ENCODE measurements at places on chromosomes 12 and 14.

- DNase-seq: no peak
- no peak overlapping the region for H3K4me3 ChIP-seq
- H3K4me1 ChIP-seq: peaks cover 13% of the 10 kb centered on the region
- H3K27ac ChIP-seq: no peak overlapping the region
Observed at GRCh38 chr12:39441189-39441962, 1.5 kb downstream of the KIF21A start.

DNA sequence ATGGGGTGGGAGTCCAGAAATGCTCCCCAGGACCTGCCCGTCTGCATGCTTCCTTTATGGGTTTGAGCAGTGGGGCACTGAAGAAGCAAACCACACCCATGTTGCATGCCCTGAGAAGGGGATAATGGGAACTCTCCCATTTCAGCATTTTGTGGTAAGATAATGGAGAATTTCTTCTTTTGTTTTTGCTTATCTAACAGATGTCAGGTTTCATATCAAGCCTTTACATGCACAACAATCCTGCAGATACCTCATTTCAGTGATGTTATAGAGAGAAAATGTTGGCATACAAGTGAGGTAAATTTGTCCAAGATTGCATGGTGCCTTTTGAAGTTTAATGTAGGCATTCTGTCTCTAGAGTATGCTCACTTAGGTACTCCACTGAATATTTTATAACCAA is 177.0 kb downstream of the ALX1 start:
- H3K36me3 ChIP-seq: no peaks in the 10 kb centered on the region
- no peak overlapping the region for H3K4me3 ChIP-seq
- no peak overlapping the region for H3K27ac ChIP-seq

DNA sequence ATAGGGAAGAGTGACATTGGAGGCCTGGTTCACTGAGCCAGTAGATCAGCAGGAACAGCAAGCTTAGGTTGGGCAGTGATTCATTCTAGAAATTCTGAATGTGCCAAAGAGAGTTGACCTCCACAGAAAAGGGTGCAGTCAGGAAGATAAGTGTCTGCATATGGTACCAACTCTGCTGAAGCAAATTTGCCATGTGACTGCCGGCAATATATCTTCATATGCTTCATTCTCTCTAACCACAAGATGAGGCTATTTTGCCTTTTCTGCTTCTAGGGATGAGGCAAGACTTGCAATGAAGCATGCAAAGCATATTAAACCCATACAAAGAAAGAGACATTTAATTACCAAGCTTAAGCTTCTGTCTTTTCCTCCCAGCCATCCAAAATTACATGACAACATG is 13.6 kb downstream of the CCDC198 start:
- peaks cover 8% of the 10 kb centered on the region for H3K27me3 ChIP-seq
- DNase-seq: no peak
- H3K4me1 ChIP-seq: no peaks in the 10 kb centered on the region

- peak overlapping the region; percentile 96 for H3K4me3 ChIP-seq
- no peaks in the 10 kb centered on the region for H3K27me3 ChIP-seq
- peak; percentile 58 for DNase-seq
- H3K36me3 ChIP-seq: no peaks in the 10 kb centered on the region
Observed at GRCh38 chr12:51217133-51217967, 512 bp downstream of the POU6F1 start.

GRCh38 chr14:36805131-36805559 is 143.5 kb downstream of the PAX9 start:
- H3K36me3 ChIP-seq: no peaks in the 10 kb centered on the region
- no peaks in the 10 kb centered on the region for H3K4me1 ChIP-seq
- no peak overlapping the region for H3K27ac ChIP-seq
- no peak for DNase-seq
- no peaks in the 10 kb centered on the region for H3K27me3 ChIP-seq

DNA sequence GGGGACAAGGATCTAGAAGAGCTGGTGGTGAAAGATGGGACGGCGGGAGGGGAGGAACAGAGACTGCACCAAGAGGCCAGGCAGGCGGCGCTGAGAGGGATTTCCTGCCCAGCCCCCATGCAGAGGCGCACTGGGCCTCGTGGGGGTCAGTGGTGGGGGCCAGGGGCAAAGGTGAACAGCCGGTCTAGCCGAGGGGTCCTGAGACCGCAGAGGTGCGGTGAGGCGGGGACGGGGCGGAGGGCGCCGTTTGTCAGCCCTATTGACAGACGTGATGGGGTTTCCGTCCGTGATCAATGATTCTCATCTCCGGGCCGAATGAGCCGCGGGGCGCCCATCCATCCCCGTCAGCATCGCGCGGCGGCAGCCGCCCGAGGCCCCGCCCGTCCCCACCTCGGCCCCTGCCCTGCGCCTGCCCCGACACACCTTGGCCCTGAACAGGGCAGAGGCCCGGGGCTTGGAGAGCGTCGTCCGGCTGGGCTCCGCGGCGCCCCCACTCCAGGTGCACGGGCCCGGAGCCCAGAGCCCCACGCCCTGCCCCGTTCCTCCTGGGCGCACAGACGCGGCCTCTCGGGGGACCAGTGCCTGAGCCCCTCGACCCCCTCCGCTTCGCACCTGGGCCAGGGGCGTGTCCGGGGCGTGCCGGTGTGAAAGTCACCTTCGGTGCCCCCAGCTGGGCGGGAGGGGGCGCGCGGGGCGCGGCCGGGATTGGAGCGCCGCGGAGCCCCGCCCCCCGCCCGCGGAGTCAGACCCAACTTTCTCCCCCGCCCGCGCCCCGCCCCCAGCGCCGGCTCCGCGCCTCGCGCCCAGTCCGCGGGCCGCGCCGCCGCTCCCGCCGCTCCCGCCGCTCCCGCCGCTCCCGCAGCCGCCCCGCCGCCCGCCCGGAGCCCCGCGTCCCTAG is at the start of gene NXPH4:
TSS of gene NXPH4 (plus strand) at position 781 of the 898 bp plus-strand sequence. CDS start 176 bp downstream, outside the sequence.
- H3K36me3 ChIP-seq: no peaks in the 10 kb centered on the region
- peak within 1 kb of the TSS; percentile 91 for H3K4me3 ChIP-seq
- peak; percentile 71 for DNase-seq
- peaks cover 74% of the 10 kb centered on the region for H3K4me1 ChIP-seq
- peak within 1 kb of the TSS; percentile 94 for H3K27ac ChIP-seq

DNA sequence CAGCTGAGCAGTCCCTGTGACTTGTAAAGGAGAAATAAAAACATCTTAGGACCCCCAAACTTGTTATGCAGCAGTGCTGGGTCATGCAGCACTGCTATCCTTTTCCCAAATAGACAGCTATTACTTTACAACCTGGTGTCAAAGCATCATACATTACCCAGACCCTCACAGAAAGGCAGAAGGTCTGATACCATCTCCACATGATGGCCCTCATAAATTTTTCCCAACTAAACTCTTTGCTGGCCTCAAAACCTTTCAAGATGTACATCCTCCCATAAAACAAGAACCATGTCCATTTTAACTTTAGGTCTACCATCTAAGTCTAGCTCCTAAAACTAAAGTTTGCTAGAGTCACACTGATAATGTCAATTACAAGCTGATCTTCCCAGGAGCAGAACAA is 8.7 kb upstream of the RESF1 start:
- H3K36me3 ChIP-seq: peaks cover 28% of the 10 kb centered on the region
- H3K27ac ChIP-seq: peak overlapping the region; percentile 2
- peaks cover 48% of the 10 kb centered on the region for H3K4me1 ChIP-seq
- no peak for DNase-seq
- no peaks in the 10 kb centered on the region for H3K27me3 ChIP-seq
- H3K4me3 ChIP-seq: peak overlapping the region; percentile 23

DNA sequence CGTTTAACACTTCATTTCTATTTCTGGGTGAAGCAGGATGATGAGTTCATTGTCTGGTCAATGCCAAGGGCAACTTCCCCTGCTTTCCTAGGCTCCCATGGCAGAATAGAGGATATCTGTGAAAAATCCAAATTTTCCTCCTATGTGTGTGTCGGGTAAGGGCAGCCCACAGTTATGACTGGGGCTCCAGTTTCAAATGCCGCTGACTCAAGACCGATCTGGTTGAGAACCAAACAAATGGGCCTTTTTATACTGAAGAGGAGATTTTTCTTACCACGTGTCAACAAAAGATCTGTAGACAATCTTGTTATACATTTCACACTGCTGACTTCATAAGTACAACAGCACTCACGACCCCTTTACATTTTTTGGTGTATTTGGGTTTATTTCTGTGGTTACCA is 120.8 kb downstream of the CHST11 start:
- H3K4me3 ChIP-seq: no peak overlapping the region
- H3K27ac ChIP-seq: peak overlapping the region; percentile 98
- peaks cover 57% of the 10 kb centered on the region for H3K4me1 ChIP-seq
- H3K36me3 ChIP-seq: no peaks in the 10 kb centered on the region
- no peaks in the 10 kb centered on the region for H3K27me3 ChIP-seq

DNA sequence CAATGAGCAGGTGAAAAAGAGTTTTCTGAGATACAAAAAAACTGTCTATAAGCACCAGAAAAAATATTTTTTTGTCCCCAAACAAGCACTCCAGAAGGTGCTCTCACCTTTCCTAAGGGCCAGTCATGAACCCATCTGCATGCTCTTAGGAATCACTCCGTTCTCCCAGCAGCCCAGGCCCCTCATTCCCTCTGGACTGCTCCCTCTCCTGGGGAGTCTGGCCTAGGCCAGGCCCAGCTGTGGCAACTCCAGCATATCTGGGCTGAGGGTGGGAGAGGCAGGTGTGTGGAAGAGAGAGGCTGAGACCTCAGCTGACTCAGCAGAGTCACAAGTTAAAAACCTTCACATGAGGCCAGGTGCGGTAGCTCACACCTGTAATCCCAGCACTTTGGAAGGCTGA is 54.6 kb downstream of the TRAFD1 start:
- H3K4me3 ChIP-seq: no peak overlapping the region
- DNase-seq: no peak
- no peak overlapping the region for H3K27ac ChIP-seq
- H3K27me3 ChIP-seq: no peaks in the 10 kb centered on the region

- no peak overlapping the region for H3K27ac ChIP-seq
- peaks cover 4% of the 10 kb centered on the region for H3K4me1 ChIP-seq
- peaks cover 96% of the 10 kb centered on the region for H3K27me3 ChIP-seq
- no peak overlapping the region for H3K4me3 ChIP-seq
Observed at GRCh38 chr12:114443607-114444421, 37.9 kb upstream of the TBX5 start.

- no peaks in the 10 kb centered on the region for H3K27me3 ChIP-seq
- no peak for DNase-seq
- peaks cover 70% of the 10 kb centered on the region for H3K4me1 ChIP-seq
- no peak overlapping the region for H3K4me3 ChIP-seq
- H3K36me3 ChIP-seq: no peaks in the 10 kb centered on the region
Observed at GRCh38 chr12:89697296-89697695, 11.3 kb downstream of the ATP2B1 start.

DNA sequence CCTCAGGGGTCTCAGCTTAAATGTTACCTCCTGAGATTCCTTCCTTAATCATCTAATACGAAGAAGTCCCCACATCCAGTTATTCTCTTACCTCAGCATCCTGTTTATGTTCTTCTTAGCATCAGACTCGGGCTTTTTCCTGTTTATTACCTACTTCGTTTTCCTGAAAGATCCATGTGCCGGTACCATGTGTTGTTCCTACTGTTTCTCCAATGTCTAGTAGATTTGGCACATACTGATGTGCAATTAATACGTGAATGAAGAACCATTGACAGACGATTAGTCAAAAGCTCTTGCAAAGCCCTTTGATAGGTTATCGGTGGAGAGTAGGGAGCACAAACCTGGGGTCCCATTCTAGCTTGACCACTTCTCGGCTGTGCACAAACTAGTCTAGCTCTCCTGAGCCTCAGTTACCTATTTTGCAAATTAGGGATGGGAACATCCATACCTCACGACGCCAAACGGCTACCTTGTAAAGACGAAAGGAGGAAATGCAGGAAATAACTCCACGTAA is 735 bp upstream of the MAPKAPK5 start:
- peak overlapping the region; percentile 99 for H3K27ac ChIP-seq
- no peaks in the 10 kb centered on the region for H3K27me3 ChIP-seq
- peak overlapping the region; percentile 94 for H3K4me3 ChIP-seq

GRCh38 chr12:28876196-28876798 is 272.8 kb upstream of the FAR2 start:
- no peak for DNase-seq
- no peak overlapping the region for H3K27ac ChIP-seq
- peaks cover 3% of the 10 kb centered on the region for H3K27me3 ChIP-seq
- H3K36me3 ChIP-seq: no peaks in the 10 kb centered on the region
- H3K4me1 ChIP-seq: no peaks in the 10 kb centered on the region

DNA sequence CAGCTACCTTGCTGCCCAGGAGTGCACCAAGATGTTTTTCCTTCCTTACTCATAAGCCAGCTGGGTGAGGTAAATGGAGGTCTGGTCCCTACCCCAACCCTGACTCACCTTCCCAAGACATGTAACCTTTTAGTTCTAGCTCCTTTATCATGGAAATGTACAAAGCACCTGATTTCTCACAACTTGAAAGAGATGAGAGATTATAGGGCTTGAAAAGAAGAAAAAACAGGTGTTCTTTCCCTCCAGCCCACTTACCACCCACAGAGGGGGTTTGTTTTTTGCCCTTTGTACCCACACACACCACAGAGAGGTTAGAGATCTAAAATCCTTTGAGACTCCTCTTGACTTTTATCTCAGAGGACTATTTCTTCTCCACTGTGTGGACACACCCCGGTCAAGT is 21.1 kb downstream of the PLXNC1 start:
- H3K27me3 ChIP-seq: no peaks in the 10 kb centered on the region
- H3K36me3 ChIP-seq: peaks cover 19% of the 10 kb centered on the region
- no peak overlapping the region for H3K4me3 ChIP-seq
- peaks cover 27% of the 10 kb centered on the region for H3K4me1 ChIP-seq
- DNase-seq: no peak

DNA sequence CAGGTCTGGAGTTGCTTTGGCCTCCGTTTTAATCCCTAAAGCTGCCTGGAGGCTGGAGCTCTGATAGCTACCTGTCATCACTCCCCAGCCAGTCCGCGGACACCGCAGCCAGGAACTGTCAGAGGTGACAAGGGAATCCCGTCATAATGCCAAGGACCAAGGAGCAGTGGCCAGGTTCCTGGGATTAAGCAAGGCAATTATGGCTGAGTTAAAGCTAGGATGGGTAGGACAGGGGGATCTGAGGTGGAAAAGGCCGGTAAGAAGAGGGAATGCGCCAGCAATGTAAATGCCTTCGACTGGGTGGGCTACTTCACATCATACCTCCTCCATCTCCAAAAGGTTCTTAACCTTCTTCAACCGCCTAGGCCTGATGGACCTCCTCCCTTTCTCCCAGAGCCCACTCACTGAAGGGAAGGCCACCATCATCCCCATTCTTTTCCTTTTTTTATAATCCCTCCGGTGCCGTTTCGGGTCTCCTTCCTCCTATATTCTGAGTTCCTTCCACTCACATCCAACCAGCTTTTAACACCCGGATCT is 1.9 kb downstream of the PPP1R3E start:
- peak; percentile 14 for DNase-seq
- H3K27ac ChIP-seq: peak overlapping the region; percentile 99
- no peaks in the 10 kb centered on the region for H3K27me3 ChIP-seq
- H3K4me1 ChIP-seq: peaks cover 34% of the 10 kb centered on the region

GRCh38 chr12:102959391-102959790 is 1.9 kb downstream of the ASCL1 start:
- DNase-seq: no peak
- H3K4me3 ChIP-seq: peak overlapping the region; percentile 10
- no peak overlapping the region for H3K27ac ChIP-seq
- H3K4me1 ChIP-seq: peaks cover 26% of the 10 kb centered on the region

- peaks cover 46% of the 10 kb centered on the region for H3K4me1 ChIP-seq
- H3K27me3 ChIP-seq: no peaks in the 10 kb centered on the region
- DNase-seq: no peak
- H3K36me3 ChIP-seq: peaks cover 3% of the 10 kb centered on the region
- H3K4me3 ChIP-seq: no peak overlapping the region
- peak overlapping the region; percentile 41 for H3K27ac ChIP-seq
Observed at GRCh38 chr12:92259696-92260251, 114.1 kb upstream of the BTG1 start.

- H3K36me3 ChIP-seq: no peaks in the 10 kb centered on the region
- no peak for DNase-seq
- H3K4me3 ChIP-seq: no peak overlapping the region
- no peaks in the 10 kb centered on the region for H3K27me3 ChIP-seq
- no peak overlapping the region for H3K27ac ChIP-seq
Observed at GRCh38 chr12:68458866-68459265, 126.7 kb upstream of the MDM1 start.

Data from naive B cell (primary cell).